GM12878 (cell line): ENCODE measurements at places on chromosomes 1 and 21. TPM values are rescaled to one million over a fixed set of nuclear protein-coding genes. Genes with fewer than 3 reads are reported as not detected.

The SLAMF8 gene
- total RNA-seq = 0.08 TPM in 1 of 2 replicates, not detected in the other

The BEND5 gene
- not detected in 2 replicates for total RNA-seq

The RORC gene
- 0.05 TPM in 1 of 2 replicates, not detected in the other for total RNA-seq

The HCRTR1 gene
- not detected in 2 replicates for total RNA-seq

The TOMM40L gene
- 18.1 and 21.6 TPM in 2 replicates for total RNA-seq

The CNR2 gene
- 13.6 and 15.1 TPM in 2 replicates for total RNA-seq

The SCMH1 gene
- 27.5 and 30.8 TPM in 2 replicates for total RNA-seq

The C1orf185 gene
- not detected in 2 replicates for total RNA-seq

The CFAP45 gene
- total RNA-seq = 0.64 and 0.93 TPM in 2 replicates

The TMEM167B gene
- total RNA-seq = 26.1 and 27.1 TPM in 2 replicates

The ZNF683 gene
- not detected in 2 replicates for total RNA-seq

The LRRC53 gene
- total RNA-seq = not detected in 2 replicates

The DFFA gene
- total RNA-seq = 56.0 and 56.4 TPM in 2 replicates

The OPRD1 gene
- not detected in 2 replicates for total RNA-seq

The PDC gene
- not detected in 2 replicates for total RNA-seq

The RPL22 gene
- 437 and 439 TPM in 2 replicates for total RNA-seq

- no peak for DNase-seq
These were observed 33.7 kb downstream of the PRDM15 start for GRCh38 chr21:41845310-41846032.

GRCh38 chr1:25523542-25523941 is 19.9 kb upstream of the LDLRAP1 start:
- no peak for DNase-seq

DNA sequence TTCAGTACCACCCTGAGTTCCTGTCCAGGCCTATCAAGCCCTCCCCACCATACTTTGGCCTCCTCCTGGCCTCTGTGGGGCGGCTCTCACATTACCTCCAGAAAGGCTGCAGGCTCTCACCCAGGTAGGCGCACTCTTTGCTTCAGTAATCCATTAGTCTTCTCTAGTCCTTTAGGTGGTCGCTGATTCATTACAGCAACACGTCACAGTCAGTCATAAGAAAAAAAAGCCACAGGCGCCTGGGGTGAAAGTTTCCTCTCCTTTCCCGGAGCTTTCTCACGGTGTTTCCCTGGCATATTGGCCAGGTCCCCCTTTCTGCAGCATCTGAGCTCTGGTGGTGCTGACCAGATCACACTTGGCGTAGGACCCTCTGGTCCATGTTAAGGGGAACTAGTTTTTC is 12.1 kb downstream of the SLFNL1 start:
- no peak for DNase-seq

DNA sequence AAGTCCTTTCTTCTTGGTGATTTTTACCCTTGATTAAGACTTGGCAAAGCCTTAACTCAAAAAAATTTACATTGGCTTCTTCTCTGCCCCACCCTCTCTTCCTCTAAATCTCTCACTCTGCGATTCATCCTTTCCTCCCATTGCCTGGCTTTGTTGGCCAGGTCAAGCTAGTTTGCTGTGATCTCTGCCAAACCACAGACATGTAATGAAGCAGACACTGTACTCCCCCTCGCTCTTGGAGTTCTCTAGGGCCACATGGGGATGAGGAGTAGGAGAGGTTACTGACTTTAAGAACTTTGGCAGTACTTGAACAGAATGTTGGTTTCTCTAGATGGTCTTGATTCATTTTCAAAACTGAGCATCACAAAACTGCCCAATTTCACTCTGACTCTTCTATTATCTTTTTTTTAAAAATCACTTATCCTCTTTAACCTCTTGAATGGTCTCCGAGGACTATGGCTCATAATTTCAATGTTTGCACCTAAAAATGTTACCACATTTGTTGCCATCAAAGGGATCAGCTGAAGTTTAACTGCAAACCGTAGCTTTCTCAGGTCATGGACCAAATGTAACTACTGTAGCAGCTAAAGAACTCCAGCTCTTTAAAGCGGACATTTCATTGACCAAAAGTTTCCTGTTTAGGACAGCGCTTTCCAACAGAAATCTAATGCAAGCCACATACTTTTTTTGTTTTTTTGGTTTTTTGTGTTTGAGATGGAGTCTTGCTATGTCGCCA is 62.7 kb upstream of the IPO9 start:
- DNase-seq = no peak

- no peak for DNase-seq
These were observed 470 bp downstream of the HSD11B1 start for GRCh38 chr1:209705033-209705598.

DNA sequence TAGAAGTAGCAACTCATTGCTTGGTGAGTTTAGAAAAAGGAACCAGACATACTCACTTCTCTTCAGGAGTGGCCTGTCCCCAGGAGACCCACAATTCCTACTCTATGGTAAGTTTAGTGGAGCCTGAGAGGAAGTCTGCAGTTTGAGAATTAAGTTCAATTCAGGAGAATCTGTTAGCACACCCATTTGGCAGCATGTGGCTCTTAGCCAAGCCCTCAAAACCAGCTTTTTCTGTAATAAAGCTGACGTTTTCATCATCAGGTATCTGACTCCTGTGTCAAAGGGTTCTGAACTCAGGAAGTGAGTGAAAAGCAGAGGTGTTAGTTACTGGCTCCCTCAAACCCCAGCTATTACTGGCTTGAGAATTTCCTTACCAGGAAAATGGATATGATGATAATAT is 20.4 kb upstream of the RGS16 start:
- DNase-seq = no peak

GRCh38 chr1:184753608-184754475 is 816 bp downstream of the EDEM3 start:
- no peak for DNase-seq

- DNase-seq = no peak
These were observed 63.4 kb downstream of the USP1 start for GRCh38 chr1:62500210-62500609.

DNA sequence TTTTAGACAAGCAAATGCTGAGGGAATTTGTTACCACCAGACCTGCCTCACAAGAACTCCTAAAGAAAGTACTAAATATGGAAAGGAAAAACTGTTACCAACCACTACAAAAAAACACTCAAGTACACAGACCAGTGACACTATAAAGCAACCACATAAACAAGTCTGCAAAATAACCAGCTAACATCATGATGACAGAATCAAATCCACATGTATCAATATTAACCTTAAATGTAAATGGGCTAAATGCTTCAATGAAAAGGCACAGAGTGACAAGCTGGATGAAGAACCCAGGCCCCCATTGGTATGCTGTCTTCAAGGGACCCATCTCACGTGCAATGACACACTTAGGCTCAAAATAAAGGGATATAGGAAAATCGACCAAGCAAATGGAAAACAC is 529.9 kb upstream of the CAMK1G start:
- DNase-seq = no peak

DNA sequence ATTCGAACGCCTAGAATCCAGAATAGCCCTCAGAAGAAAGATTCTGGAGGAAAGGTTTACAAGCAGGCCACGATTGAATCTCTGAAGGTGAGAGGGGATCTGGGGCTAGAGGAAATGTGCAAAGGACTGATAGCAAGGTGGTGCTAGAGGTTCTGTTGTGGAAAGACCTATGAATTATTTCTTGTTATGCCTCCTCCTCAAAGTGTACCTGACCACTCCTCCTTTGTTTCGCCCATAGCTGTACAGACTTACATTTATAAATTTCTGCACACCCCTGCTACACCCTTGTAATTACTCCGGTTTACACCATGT is 986 bp downstream of the TCEANC2 start:
- no peak for DNase-seq

- DNase-seq = no peak
These were observed 1.7 kb downstream of the ZNF692 start for GRCh38 chr1:248857201-248857600.

- no peak for DNase-seq
These were observed 253.0 kb downstream of the FGGY start for GRCh38 chr1:59549903-59550302.

DNA sequence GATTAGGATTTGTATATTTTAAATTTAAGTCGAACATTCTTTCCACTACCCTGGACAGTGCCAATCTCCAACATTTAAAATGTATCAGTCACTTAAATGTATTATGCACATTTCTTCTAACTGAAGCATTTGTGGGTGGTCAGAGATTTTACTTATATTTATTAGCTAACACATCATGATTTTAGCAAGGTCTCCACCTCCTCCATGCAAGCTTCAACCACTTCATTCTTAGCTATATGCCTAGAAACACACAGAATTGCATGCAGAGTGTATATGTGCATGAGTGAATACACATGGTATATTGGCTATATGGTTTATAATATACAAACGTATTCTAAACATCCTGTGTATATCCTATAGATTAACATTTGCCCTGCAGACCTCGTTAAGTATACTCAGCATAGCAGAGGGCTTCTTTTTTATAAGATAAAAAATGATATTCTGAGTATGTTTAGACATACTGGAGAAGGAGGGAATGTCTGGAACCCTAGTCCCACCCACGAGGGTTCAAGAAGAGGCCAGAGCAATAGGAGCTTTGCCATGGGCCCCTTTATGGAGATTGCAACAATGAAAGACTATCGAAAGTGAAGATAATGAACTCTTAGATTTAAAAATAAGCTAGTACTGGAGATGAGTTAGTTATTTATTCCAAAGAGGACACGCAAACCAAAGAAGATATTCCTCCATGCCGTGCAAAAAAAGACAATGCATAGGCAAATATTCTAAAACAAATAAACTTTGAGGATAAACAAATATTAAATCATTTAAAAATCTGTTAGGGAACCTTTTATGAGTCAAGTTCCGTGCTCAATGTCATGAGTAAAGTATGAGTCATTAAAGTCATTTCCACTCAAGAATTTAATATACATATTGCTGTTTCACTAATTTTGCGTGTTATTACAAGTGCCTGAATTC is 480.4 kb downstream of the SIPA1L2 start:
- no peak for DNase-seq

DNA sequence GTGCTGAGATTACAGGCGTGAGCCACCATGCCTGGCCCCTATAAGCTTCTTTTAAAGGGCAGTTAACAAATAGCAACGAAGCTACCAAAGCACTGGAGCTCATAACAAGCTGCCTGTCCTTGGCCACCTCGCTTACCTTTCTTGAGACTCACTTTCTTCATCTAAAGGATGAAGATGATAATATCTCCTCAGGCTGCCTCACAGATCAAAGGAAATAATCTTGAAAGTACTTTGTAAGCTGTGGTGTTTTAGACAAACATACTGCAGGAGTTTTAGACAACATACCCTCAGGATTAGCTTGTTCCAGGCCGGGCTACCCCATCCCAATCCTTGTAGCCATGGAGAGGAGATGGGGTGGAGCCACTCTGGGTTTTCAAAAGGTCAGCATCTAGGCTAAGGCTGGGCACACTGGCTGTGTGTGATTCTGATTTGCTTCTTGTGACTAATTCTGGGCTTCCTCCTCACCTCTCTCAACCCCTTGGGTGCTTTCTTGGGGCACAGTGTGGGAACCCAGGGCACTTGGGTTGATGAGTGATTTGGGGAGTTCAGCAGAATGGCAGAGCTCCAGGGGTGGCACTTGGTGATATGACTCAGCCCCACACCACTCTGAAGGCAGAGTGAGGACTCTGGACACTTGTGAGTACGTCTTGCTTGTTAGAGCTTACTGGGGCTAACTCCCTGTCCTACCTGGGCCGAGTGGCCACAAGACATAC is 5.2 kb downstream of the GPR25 start:
- peak; percentile 89 for DNase-seq

- DNase-seq = no peak
These were observed 561.0 kb downstream of the LTN1 start for GRCh38 chr21:28431527-28432200.

DNA sequence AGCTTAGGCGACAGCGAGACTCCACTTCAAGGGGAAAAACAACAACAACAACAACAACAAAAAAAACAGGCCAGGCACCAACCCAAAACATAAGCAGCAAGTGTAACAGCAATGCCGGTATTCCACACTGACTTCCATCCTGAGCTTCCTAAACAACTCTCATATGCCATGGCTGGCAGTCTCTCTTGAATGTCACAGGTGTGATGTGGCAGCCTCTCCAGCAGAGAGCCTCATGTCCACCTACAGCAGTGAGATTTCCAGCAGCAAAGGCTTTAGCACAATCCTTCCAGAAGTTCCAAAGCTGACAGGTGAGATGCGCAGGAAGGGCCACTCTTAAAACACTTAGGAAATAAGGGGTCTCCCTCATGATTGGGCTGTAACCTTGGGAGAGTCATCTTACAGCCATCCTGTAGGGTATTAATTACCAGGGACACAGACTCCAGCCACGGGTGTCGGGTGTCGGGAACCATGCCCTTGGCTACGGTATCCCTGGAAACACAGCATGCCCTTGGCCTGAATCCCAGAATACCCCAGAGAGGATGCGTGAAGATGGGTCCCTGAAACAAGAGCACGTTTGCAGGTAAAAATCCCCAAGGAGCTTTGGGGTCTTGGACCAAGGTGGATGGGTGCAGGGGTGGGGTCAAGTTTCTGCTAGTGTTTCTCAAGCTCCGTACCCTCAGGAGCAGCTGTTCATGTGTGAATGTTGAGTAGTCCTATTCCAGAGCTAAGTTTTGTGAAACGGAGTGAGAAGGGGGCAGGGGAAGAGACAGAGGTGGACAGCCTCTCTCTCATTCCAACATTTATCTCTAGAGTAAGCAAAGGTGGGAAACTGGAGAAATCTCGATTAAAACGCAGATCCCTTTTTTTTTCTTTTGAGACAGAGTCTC is 31.4 kb downstream of the CLSTN1 start:
- DNase-seq = no peak

GRCh38 chr1:35931446-35932157 is 697 bp downstream of the AGO3 start:
- DNase-seq = no peak

- no peak for DNase-seq
These were observed 91.4 kb downstream of the MACF1 start for GRCh38 chr1:39295901-39296300.

DNA sequence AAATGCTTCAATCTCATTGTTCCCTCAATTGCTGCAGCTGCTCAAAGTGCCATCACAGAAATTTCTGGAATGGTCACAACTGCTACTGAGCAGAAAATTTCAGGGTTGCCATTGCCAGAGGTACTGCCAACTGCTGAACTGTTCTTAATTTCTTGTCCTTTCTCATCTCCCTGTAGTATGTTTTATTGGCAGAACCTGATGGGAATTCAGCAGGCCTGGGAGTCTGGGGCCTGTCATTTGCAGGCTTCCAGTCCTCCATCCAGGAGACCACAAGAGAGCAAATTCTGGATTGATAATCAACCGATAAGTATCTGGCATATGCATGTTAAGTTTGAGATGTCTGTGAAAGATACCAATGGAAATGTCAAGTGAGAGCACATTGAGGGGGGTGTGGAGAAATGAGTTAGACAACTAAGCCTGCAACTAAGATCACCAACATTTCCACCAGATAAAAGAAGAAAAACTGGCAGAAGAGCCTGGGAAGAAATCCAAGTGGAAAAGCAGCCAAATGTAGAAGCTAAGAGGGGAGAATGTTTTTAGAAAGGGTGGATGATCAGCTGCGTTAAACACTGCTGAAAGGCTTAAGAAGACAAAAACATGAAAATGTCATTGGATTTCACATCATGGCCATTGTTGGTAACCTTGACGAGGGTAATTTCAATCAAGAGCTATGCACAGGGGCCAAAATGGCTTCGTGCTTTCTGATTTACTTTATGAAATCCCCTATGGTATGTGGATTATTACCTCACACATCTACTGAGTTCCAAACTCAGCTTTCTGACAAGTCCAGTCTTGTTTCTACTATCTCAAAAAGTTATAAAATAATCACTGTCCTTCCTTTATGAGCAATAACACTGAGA is 648.1 kb downstream of the PLPP3 start:
- DNase-seq = no peak
